Renal cortex interstitium (tissue), 15 donors: ENCODE measurements at places on chromosomes 12 and 14.
A peak's percentile ranks its signal among the peaks of the same experiment; 100 is the strongest.

DNA sequence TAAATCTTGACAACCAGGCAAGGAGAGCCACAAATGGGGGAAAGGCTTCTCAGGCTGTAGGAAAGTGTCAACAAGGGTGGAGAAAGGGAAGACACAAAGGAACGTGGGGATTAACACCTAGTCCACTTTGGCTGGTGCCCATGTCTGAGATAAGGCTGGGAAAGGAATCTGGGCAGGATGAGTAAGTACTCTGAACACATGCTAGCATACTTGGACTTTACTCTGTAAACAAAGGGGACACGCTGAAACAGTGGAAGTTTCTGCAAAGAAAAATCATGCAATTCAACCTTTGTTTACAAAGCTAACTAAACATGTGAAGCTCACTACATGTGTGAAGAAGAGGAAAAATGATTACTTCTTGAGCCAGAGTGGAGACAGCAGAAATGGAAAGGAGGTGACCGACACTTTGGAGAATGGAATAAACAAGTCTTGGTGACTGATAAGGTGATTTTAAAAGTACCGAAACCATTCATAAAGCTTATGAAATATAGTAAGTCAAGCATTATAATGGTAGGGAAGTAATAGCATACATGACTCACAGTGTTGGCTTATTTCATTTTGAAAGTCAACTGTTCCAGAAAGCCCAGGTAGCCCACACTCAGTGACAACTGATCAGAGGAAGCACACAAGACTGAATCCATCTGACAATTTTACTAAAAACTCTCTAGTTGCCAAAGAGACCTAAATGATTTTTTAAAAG, 13.2 kb downstream of the CPNE8 start:
- DNase-seq, result no peak

DNA sequence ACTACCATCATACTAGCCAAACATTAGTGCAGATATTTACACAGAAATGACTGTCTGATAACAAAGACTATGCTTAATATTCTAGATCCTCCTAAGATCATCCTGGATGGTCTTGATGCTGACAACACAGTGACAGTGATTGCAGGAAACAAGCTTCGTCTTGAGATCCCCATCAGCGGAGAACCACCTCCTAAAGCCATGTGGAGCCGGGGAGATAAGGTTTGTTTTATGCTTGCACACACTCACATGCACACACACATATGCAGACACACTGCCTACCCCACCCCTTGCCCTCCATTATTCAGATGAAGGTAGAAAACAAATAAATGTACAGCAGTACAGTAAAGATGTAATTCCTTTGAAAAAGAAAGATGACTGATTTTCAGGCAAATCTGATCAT, 44.4 kb upstream of the CHPT1 start:
- no peak for DNase-seq

DNA sequence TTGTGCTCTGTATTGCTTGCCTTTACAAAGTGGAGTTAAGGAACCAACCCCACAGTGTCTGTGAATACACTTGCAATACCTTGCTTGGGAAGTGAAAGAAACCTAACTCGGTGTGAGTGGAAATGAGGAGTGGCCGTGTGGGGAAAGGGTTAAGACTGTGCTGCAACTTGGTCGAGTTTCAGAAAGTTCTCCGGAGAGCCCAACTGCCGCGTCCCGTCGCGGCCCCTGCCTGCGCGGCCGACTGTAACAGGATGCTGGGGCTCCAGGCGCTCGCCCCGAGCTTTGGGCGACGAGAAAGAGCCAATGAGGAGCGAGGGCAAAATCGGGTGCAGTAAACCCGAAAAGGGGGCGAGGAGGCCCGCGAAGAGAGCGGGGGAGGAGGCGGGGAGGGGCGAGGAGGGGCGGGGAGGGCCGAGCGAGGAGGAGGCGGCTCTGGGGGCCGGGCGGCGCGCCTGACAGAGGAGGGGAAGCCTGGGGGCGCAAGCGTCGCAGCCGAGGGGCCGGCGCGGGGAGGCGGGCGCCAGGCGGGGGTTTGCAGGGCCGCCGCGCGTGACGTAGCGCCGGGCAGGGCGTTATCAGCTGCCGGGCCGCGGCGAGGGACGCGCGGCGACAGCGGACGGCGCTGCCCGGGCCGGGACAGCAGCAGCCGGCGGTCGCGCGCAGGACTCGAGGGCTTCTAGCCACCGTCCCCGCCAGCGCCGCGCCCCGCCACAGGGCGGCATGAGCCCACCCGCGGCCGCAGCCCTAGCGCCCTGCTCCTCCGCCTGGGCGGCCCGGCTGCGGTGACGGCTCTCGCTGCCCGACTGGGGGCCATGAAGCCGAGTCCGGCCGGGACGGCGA, at the start of gene DACT1:
Gene DACT1 (plus strand): TSS at position 572 of the 840 bp plus-strand sequence. CDS start 241 bp downstream, at position 813.
- peak; percentile 68 for DNase-seq

- DNase-seq, result no peak
Observed at GRCh38 chr12:19706936-19707335, 267.6 kb downstream of the AEBP2 start.

- no peak for DNase-seq
Observed at GRCh38 chr14:106268013-106268727, 741.8 kb downstream of the TMEM121 start.

DNA sequence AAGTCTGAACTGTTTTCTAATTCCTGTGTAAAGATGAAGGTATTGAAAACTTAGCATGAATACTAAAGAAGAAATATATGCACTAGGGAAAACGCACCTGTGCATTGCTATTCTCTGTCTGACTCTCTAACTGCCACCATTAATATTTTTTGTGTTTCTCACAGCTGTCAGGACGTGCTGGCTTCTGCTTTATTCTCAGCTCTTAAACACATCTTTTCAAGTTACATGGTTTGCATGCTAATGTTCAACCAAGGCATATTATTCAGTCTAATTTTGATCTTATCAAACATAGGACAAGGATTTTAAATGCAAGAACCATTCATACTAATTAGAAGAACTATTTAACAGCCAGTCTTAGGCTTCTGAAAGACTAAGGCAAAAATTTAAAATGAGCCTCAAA, 187.4 kb downstream of the KLHL28 start:
- no peak for DNase-seq

- DNase-seq, result peak; percentile 29
Observed at GRCh38 chr12:98154850-98155249, 360.5 kb upstream of the TMPO start.

DNA sequence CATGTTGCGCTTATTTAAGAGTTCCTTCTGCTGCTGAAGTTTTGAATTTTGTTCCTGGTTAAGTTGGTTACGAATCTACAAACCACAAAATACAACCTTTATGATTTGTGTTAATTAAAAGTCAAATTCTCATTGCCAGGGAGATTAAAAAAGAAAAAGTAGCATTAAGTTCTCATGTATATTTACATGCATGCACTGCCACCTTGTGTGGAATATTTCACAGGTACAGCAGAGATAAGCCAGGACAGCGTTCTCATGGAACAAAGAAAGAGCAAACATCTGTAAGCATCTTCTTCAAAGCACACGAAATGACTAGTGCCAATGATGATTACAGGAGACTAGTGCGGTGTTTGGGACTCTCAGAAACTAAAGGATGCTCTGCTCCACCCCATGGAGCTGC, 34.2 kb downstream of the ZFYVE21 start:
- DNase-seq, result no peak

GRCh38 chr12:97424911-97425310, 37.7 kb upstream of the RMST start:
- no peak for DNase-seq

DNA sequence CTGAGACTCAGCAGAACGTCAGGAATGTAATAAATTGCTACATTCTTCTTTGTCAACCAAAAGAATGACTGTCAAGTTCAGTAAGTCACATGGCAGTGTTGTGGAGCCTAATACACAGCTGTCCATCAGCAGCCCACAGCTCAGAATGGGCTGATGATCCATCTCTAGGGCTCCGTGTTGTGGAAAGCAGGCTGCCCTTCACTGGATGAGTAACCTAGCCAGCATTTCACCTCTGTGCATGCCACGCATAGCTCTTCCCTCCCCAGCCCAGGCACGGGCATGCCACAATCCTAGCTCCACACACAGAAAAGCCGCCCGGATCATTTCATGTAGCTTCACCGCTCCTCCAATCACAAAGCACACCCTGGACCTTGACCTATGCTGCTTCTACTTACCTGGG, 878.0 kb upstream of the TMEM132C start:
- no peak for DNase-seq

GRCh38 chr12:47067176-47067575, 12.2 kb upstream of the PCED1B start:
- DNase-seq, result no peak

DNA sequence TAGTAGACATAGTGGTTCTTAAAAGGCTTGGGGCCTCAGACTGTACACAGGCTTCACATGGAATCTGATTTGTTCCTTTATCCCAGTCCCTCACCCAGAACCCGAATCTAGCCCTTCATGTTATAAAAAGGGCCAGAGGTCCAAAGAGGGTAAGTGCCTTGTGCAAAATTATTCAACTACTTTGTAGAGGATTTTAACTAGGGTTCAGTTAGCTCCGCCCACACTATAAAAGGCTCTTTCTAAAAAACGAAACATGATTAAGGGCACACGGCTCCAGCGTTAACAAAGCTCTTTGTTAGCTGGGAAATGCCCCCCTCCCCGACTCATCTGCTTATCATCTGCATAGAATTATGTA, 3.2 kb upstream of the SOCS2 start:
- no peak for DNase-seq

DNA sequence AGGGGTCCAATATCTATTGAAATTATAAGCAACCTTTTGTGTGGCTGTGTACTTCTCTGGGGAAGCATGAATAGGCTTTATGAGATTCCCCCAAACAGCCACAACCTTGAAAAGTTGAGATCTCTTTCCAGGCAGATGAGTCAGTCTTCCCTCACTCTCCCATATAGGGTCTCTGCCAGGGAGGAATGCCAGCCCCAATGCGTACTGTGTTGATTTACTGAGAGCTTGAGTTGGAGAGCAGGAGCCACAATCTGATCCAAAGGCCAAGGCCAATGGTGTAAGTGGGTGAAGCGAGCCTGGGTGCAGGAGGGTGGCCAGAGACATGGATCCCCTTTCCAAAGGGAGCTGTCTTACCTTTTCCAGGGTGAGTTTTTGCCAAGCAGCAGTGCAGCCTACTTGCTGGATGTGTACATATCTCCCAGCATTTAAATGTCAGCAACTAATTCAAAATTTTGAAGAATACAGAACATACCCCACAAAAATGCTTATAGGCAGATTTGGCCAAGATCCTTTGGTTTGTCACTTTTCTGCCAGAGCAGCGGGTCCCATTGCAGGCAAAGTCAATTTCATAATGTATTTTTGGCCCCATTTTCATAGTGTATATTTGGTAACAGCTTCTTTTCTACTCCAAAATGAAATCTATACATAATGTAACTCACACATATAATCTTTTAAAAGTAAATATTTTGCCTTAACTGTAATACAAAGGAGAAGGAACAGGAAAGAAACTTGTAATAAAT, 88.2 kb downstream of the TBC1D30 start:
- DNase-seq, result no peak

GRCh38 chr14:22124073-22124613, 450.5 kb upstream of the OR4E1 start:
- no peak for DNase-seq

DNA sequence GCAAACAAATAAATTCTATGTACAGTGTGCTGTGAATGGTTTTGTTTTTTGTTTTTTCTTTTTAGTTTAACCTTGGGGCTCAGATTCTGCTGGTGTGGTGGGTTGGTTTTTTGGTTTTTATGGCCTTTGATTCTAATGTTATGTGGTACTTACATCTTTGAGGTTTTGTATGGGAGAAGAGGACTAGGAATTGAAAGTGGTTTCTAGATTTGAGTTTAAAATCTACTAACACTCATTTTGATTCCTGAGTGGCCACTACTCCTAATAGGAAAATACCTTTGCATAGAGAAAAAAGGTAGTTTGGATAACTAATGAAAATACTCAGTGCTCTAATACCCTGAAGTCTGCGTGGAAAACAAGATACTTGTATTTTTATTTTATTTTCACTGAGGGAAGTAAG, 137.7 kb downstream of the MON2 start:
- DNase-seq, result no peak

DNA sequence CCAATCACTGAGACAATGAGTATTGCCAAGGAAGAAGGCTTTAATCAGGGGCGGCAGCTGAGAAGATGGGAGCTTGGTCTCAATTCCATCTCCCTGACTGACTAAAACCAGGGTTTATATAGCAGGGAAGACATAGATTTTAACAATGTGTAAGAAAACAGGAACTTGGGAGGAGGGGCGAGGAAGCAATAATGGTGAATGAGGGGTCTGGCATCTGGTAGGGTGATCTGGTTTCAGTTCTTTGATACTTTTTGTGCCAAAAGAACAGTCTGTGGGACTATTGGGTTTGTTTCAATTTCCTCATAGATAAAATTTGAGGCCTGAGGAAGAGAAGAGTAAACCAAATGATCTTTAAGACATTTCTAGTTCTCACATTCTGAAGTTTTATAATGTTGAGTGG, 49.2 kb downstream of the FUT8 start:
- DNase-seq, result no peak

- DNase-seq, result no peak
Observed at GRCh38 chr14:90839024-90839888, 23.0 kb upstream of the TTC7B start.

- no peak for DNase-seq
Observed at GRCh38 chr12:61758661-61759060, 501.5 kb upstream of the USP15 start.

DNA sequence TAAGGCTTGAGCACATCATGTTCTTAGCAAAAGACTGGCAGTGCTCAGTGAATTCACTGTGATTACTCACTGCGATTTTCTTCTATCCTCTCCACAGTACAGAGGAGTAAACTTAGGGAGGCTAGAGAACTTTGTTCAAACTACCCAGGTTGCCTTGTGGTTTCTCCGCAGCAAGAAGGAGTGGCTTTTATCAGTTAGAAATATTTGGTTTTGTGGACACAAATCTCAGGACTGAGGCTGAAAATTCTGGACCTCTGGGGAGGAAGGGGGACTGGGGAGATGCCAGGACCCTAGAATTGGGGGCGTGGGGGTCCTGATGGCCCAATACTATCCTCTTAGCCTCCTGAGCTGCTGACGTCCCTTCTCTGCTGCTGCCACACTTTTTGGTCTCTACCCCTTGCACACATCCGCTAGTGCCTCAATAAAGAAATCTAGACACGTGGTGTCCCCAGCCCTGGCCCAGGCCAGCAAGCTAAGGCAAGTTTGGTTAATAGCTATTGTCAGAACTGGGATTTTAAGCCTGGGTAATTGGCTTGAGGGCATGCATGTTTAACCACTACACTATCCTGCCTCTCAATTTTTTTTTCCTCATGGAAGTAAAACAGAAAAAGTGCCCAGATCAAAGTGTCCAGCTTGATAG, 842 bp downstream of the OAS2 start:
- DNase-seq, result no peak

DNA sequence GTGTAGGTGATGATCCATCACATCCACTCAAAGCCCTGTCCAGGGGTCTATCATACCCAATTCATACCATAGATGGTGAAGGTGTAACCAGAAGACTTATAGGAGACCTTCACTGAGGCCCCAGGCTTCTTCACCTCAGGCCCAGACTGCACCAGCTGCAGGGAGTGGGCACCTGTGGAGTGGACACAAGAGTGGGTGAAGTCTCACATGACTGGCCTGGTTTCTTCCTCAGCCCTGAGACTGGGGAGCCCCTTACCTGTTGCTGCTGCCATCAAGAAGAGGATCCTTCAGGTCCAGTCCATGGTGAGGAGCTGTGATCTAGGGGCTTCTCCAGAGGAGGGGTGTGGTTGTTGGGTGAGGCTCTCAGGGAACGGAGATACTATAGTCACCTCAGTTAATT, 851.0 kb downstream of the TMEM121 start:
- DNase-seq, result no peak
